Esophagus mucosa (tissue), 1 donor: ENCODE measurements at places on chromosomes 12 and 14.

GRCh38 chr12:94762259-94762942 lies 112.0 kb upstream of the TMCC3 start:
- peak; percentile 44 for ATAC-seq

- ATAC-seq = no peak
Observed at GRCh38 chr12:65529771-65530435, 251.4 kb downstream of the MSRB3 start.

GRCh38 chr14:99568567-99569560 lies 35.1 kb downstream of the CCDC85C start:
- no peak for ATAC-seq

DNA sequence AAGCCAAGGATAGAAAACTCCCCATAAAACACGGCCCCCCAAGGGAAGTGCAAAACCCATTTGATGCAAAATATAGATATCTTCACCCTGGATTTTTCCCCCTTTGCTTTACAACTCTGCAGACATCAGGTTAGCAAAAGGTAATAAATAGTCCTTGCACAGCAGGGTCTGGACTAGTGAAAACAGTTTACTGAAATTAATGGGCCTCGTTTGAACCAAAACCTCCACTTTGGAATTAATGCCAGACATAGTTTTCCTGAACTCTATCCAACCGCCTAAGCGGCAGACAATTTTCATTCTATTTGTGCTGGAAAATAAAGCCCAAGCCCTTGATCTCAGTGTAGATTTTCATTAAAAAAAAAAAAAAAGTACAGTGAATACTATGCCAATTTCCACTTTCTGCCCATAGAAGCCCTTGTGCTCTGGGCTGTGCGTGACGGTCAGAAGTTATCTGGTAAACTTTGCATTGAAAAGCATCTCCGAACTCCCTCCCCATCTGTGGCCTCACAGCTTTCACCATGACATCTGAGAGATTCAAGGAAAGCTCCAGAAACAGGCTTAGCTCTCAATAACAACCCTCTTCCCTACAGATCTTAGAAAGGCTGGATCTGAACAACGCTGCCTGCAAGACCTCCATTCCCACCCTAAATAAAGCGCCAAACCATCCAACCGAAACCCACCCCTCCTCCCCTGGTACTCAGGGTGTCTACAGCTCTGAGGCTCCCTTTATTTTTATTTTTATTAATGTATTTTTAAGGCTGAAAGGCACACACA lies 11.0 kb upstream of the IRF2BPL start:
- no peak for ATAC-seq

DNA sequence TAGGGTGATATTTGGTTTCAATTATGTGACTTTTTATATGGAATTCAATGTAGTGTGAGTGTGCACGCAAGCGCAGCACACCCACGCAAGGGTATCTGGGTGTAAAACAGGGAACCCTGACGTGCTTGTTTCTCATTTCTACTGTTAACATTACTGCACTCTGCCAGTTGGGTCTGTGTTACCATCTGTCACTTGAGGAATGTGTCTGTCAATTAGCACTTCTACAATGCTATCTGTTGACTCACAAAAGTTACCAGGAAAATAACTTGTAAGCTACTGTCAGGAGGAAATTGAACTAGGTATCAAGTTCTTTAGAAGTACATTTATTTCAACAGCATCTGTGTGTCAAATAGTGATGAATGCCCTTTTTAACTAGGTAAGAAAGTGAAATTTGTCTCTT lies 695.5 kb upstream of the LRFN5 start:
- ATAC-seq = no peak

GRCh38 chr14:35390577-35391387 lies 13.8 kb downstream of the NFKBIA start:
- peak; percentile 89 for ATAC-seq

DNA sequence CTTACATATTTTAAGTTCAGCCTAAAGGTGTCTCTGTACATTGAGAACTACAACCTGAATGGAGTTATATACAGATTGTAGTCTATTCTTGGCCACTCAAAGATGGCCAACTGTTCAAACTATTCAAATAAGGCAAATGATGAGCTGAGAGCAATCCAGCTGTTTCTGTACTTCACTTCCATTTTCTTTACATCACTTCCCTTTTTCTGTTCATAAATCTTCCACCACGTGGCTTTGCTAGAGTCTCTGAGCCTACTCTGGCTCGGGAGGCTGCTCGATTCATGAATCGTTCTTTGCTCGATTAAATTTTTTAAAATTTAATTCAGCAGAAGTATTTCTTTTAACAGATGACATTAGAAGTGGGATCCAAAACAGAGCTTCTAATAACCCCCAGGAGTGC lies 879.7 kb downstream of the GALC start:
- ATAC-seq = no peak

DNA sequence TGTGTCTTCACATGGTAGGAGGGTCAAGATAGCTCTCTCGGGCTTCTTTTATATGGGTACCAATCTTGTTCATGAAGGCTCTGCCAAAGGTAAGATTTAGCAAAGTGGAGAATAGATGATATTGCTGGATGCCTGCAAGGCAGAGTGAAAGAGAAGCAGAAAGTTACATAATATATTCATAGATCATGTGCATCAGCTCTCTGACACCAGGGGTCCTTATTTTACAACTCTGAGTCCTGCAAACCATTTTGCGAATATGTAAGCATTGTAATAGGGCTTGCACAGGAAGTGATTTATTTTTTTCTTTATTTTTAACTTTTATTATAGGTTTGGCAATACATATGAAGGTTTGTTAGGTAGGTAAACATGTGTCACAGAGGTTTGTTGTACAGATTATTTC lies 31.8 kb downstream of the CRADD start:
- no peak for ATAC-seq

DNA sequence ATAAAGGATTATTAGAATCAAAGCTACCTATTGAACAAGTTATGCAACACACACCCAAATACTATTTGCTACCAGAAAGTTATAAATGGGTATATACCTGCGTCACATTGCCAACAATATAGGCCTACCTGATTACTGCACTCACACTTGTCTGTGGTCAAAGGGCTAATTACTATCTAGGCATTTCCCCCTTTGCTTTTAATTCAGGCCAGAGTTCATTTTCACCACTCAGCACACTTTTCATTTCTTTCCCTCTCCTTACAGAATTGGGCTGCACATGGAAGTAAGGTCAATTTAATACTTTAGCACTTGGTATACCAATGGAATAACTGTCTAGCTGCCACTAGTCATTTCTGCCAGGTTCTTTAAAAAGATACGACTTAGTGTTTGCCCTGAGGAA lies 1.7 kb downstream of the SOS2 start:
- ATAC-seq = no peak
